Stromal cell of bone marrow (primary cell): ENCODE measurements at places on chromosomes 6 and 20.

- DNase-seq, result no peak
These were observed 64.8 kb upstream of the TMEM30A start for GRCh38 chr6:75349262-75349984.

DNA sequence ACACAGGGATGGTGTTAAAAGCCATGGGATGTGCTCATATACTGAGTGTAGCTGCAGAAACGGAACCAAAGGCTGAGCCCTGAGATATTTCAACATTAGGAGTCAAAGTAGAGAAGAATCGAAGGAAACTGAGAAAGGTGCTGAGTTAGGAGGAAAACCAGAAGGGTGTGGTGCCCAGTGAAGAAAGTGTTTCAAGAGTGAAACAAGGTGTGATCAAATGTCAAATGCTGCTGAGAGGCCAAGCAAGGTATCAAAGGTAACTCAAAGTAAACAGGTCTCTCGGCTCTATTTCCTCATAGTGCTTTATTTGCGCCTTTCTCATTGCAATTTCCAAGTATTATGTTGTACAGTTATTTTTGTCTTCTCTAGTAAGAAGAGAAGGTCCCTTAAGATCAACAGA, 94.1 kb downstream of the PRDM1 start:
- DNase-seq, result no peak

DNA sequence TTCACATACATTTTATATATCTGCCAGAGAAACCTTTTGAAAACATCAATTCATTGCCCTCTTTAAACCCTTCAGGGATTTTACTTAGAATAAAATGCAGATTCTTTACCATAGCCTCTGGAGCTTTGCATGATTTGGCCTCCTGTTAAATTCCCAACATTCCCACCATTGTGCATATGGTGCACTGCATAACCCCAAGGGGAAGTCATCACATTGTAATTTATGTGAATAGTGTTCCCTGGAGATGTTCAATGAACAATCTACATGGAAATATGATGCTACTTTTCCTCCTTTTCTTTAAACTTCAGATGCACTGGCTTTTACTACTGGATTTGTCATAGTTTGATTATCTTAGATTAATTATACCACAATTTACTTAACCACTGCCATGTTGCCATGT, 94.7 kb downstream of the PHF3 start:
- DNase-seq, result no peak

- DNase-seq, result no peak
These were observed 121.3 kb downstream of the SLC23A2 start for GRCh38 chr20:4880051-4880450.

DNA sequence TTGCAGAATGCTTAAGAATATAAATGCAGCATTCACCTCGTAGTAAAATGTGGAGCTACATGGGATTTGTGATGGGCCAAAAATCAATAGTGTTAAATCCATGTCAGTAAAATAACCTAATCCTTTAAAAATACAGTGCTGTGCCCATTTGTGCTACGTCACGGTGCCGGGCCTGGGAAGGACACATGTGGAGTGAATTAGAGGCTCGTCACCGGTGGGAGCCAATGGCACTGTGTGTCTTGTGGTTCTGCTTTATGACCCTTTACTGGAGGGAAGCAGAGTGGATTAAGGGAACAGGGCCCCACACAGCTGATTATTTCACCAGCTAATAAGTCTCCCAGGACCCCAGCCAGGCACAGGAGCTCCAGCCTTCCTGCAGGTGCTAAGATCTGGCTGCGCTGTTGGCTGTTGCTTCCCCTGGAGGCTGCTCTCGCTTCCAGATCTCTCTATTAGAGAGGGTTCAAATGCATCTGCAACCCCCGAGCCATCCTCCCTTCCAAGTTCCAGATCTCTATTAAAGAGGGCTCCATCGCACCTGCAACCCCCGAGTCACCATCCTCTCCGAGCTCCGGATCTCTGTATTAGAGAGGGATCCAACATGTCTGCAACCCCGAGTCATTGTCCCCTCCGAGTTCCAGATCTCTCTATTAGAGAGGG, 405.8 kb downstream of the CDH4 start:
- DNase-seq, result no peak

GRCh38 chr20:4089756-4090487, 74.6 kb upstream of the RNF24 start:
- DNase-seq, result peak; percentile 85

DNA sequence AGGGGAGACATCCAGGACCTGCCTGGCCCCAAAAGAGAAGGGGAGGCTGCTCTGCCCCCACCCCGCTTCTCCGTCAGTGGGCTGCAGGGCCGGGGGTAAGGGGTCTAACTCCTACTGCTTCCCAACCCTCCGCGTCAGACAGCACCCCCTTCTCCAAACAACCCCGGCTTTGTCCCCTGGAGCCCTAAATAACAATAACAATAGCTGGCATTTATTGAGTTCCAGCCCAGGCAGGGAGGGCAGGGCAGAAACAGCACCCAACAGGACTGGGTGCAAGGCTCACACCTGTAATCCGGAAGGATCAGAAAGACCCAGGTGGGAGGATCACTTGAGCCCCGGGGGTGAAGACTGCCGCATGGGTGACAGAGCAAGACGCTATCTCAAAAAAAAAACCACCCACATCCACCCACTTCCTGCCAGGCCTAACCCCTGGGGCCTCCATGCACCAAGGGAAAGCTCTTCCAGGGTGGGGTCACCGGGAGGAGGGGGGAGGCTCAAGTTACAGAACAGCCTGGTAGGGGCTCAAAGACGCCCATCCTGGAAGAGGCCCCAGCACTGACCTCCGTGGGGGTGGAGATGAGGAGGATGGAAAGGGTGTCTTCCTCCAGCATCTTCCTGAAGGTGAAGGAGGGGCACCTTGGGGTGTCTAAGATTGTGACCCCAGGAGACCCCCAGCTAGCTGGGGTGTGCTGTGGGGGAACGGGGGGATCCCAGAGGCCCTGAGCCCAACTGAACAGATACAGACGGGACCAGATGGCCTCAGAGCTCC, 1.3 kb upstream of the FNDC11 start:
- no peak for DNase-seq

- DNase-seq, result no peak
These were observed 249.7 kb upstream of the AFDN start for GRCh38 chr6:167576828-167577503.

GRCh38 chr6:74578339-74578738, 627.5 kb downstream of the COL12A1 start:
- peak; percentile 41 for DNase-seq

GRCh38 chr20:20489054-20489453, 121.2 kb downstream of the INSM1 start:
- DNase-seq, result no peak

DNA sequence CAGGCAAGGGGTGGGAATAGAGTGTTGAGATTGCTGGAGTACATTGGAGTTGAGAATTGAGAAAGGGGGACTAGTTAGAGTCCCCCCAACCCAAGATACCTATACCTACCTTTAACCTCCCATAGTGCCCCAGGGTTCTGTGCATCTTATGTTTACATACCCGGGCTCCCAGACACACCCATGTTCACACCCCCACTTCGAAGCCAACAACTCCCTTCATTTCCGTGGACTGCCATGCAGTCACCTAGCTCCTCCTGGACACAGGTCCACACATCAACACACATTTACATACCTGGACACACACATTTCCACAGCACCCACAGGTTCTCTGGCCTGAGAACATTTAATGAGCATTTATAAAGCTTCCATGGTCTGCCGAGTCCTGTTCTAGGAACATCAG, 5.1 kb downstream of the TMEM63B start:
- no peak for DNase-seq

DNA sequence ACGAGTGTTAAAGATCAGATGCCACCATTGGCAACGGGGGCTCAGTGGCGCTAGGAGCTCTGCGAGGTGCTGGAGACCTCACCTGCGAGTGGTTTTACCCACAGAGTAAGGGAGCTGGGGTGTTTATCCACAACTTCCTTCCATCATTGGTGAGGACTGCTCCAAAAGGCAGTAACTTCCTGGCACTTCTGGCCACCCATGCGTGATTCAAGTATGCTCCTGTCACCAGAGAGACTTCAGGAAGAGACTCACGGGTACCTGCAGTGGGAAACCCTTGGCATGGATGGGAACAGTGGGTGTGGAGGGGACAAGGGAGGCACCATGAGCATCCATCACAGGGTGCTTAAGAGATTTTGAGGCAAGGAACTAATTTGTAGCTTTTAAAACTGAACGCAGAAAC, 53.2 kb downstream of the RIN2 start:
- DNase-seq, result no peak

DNA sequence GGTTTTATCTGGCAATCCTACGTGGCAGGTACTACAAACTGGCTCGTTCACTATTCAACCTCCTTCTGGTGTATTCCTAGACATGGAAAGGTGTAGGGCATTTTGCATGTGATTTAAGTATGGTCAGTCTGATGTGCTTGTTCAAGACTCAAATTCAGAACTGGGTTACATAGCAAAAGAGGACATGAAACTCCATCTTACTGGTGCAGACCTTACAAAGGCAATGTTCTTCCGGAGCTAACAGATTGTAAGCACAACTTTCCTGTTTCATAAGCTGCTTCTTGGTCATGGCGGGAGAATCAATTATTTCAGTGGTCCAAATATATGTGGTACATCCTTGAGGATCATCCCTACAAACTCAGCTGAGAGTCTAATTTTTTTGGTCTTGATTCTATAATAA, 703.4 kb downstream of the EPM2A start:
- no peak for DNase-seq

GRCh38 chr6:159169557-159170332, 545 bp downstream of the FNDC1 start:
- DNase-seq, result peak; percentile 44

GRCh38 chr6:33672808-33673207, 38.7 kb downstream of the UQCC2 start:
- peak; percentile 95 for DNase-seq

GRCh38 chr6:43510827-43511163, 649 bp upstream of the LRRC73 start:
- DNase-seq, result no peak

DNA sequence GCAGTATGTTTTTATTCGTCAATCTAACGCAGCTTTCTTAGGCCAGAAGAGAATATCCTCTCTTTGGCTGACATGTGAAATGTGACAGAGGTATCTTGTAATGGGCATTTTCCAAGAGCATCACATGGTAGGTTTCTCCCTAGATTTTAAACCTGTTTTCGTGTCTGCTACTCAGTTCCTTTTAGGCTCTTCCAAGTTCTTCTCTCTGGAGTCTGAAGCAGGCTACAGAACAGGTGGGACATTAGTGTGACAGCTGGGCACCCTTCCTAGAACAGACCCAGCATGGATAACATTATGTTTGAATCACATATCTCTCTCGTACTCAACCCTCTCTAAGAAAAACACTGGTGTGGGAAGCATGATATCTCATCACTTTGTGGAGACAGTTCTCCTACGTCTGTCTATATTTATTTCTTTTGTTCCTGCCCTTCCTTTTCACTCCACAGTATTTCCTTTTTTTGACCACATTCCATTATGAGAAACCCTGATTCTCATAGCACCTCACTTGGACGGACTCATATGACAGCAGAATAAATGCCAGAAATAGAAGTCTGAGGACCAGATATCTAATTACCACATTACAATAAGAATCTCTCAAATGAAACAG, 263.4 kb downstream of the NKAIN2 start:
- no peak for DNase-seq

DNA sequence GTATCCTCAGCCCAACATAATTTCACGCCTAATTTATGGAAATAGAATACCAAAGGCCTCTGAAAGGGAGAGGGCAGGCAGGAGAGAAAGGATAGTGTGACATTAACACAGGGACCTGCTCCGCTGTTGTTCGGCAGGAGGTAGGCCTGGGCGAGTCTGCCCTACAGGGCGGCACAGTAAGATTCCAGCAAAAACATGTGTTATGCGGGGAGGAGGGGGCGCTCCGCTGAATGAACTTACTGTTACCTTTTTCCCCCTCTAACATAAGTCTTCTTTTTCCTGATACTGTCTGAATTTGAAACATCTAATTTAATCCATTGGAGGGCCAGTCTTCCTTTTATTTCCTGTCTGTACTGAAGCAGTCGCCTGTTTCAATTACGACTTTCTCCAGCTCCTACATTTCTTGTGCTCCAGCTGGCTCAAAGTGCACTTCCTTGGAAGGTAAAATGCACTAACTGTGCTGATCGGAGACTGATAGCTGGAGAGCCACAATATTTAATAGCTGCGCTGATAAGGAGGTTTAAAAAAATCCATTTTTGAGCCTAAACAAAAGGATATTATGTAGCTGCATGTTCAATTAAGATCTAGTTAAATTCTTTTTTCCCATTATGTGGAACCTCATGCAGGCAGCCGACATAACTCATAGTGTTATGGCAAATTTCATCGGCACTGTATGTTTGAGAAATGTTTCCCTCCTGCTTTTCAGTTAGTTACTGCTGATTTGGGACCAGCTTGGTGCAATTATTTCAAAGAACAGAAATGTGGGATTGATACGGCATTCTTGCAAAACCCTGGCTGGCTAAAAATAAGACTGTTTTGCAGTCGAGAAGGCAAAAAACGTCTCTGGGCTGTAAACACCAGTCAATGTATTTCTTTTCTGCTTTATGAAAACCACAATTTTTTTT, 193.0 kb downstream of the FOXC1 start:
- DNase-seq, result no peak

GRCh38 chr20:32556312-32557184, 28.6 kb downstream of the NOL4L start:
- DNase-seq, result no peak

DNA sequence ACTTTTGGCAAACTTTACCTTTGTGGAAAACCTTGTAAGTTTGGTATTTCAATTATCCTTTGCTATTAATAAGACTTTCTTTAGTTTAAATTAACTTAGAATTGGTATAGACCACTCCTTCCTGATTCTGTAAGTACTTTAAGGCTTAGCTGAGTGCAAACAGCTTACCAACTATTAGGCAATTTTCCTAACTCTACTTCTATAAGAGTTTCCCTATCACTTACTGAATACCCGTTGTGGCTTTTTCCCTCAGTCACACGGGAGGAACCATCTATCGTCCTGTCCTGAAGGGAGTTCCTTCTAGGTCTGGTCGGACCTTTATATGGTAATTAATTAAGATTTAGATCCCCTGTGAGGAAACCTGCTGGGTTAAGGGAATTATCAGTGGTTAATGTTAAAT, 9.6 kb downstream of the SLC35A1 start:
- no peak for DNase-seq

GRCh38 chr20:63025534-63026331, 19.0 kb upstream of the BHLHE23 start:
- peak; percentile 16 for DNase-seq

GRCh38 chr6:150453357-150453756, 84.5 kb downstream of the IYD start:
- DNase-seq, result no peak

DNA sequence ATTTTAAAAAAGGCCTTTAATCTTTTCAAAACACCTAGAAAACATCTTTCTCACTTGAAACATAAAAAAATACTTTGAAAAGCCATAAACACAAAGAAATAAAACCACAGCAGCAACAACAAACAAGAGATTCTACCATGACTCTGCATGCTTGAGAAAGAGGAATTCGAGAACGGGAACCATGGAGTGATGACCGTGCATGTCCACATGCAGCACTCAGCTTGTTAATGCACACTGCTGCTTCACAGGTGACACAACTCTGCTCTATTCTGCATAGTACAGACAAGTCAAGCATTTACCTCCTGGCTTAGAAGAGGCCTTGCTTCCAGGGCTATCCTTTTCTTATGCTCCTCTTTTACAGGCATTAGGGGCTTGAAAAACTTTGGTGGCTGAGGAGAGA, 64.9 kb upstream of the NUP153 start:
- no peak for DNase-seq

- no peak for DNase-seq
These were observed 140.4 kb downstream of the PHACTR3 start for GRCh38 chr20:59744756-59745155.
